Mesenchymal stem cell (in vitro differentiated cells and primary cell): ENCODE measurements at places on chromosomes 11 and 22.

GRCh38 chr22:45787759-45788158 is 116.1 kb downstream of the ATXN10 start:
- peak overlapping the region; percentile 43 for H3K27ac ChIP-seq
- peaks cover 27% of the 10 kb centered on the region for H3K4me1 ChIP-seq
- no peak overlapping the region for H3K4me3 ChIP-seq

- DNase-seq: peak; percentile 80
- no peaks in the 10 kb centered on the region for H3K27me3 ChIP-seq
- H3K36me3 ChIP-seq: peaks cover 68% of the 10 kb centered on the region
- H3K4me1 ChIP-seq: peaks cover 5% of the 10 kb centered on the region
- no peak overlapping the region for H3K4me3 ChIP-seq
- no peak overlapping the region for H3K27ac ChIP-seq
Measured at GRCh38 chr11:19951558-19952115, 208.6 kb downstream of the DBX1 start.

GRCh38 chr11:77589521-77590193 is at the start of gene AQP11:
Gene AQP11, plus strand, starts transcription at chr11:77589953. Its CDS starts 40 bp downstream, at chr11:77589993.
- H3K27ac ChIP-seq: peak within 1 kb of the TSS; percentile 33
- peaks cover 9% of the 10 kb centered on the region for H3K4me1 ChIP-seq
- peak within 1 kb of the TSS; percentile 59 for H3K4me3 ChIP-seq
- H3K27me3 ChIP-seq: no peaks in the 10 kb centered on the region
- no peaks in the 10 kb centered on the region for H3K36me3 ChIP-seq
- peak; percentile 88 for DNase-seq

DNA sequence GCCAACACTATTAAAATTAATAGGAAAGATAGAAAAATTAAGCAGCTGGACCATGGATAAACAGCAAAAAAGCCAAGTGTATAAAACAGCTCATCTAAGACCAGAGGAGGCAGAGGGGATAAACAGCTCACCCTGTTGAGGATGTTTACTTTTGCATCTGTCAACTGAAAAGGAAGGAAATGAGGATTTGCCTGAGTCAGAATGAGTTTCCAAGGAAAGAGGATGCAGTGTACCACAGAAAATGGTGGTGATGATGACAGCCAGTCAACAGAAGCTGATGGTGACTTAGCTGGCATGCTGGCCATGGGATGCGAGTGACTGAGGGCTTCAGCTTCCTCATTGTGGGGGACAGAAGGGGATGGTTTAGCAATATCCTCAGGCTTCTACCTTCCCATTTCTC is 183.5 kb downstream of the KIRREL3 start:
- no peak overlapping the region for H3K4me3 ChIP-seq
- no peaks in the 10 kb centered on the region for H3K27me3 ChIP-seq
- peak overlapping the region; percentile 44 for H3K27ac ChIP-seq
- no peaks in the 10 kb centered on the region for H3K36me3 ChIP-seq
- peaks cover 7% of the 10 kb centered on the region for H3K4me1 ChIP-seq

DNA sequence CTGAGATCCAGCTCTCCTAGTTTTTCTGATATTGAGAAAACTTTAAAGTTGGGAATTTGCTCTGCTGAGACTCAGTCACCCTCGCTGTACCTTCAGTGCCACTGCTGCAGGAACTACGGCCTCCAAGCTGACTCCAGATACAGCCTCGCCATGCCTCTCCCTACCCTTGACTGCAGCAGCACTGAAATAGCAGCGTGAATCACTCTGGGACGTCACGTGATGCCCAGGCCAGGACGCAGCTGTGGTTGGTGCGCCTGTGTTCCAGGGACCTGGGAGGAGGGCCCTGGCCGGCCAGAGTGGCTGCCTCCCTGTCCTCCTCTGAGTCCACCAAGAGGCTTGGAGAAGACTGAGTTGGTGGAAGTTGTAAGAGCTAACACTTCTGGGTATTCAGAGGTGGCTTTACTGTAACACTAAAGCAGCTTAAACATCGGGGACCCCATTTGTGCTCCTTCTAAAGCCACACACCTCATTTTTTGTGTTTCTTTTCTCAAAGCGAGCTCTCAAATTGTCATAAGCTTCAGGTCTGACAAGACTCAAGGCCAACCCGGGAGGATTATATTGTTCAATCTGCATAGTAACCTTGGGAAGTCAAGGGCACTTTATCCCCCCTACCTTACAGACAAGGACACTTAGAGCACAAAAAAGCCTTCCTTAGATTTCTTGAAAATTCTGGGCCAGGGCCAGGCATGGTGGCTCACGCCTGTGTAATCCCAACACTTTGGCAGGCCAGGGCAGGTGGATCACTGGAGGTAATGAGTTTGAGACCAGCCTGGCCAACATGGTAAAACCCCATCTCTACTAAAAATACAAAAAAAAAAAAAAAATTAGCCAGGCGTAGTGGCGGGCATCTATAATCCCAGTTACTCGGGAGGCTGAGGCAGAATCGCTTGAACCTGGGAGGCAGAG is 4.2 kb upstream of the STIP1 start:
- peaks cover 18% of the 10 kb centered on the region for H3K4me1 ChIP-seq
- peak; percentile 96 for DNase-seq
- no peak overlapping the region for H3K4me3 ChIP-seq
- peaks cover 10% of the 10 kb centered on the region for H3K36me3 ChIP-seq
- peak overlapping the region; percentile 72 for H3K27ac ChIP-seq
- no peaks in the 10 kb centered on the region for H3K27me3 ChIP-seq

- H3K27ac ChIP-seq: no peak overlapping the region
- no peak overlapping the region for H3K4me3 ChIP-seq
Measured at GRCh38 chr11:73155102-73155501, 13.0 kb upstream of the FCHSD2 start.

DNA sequence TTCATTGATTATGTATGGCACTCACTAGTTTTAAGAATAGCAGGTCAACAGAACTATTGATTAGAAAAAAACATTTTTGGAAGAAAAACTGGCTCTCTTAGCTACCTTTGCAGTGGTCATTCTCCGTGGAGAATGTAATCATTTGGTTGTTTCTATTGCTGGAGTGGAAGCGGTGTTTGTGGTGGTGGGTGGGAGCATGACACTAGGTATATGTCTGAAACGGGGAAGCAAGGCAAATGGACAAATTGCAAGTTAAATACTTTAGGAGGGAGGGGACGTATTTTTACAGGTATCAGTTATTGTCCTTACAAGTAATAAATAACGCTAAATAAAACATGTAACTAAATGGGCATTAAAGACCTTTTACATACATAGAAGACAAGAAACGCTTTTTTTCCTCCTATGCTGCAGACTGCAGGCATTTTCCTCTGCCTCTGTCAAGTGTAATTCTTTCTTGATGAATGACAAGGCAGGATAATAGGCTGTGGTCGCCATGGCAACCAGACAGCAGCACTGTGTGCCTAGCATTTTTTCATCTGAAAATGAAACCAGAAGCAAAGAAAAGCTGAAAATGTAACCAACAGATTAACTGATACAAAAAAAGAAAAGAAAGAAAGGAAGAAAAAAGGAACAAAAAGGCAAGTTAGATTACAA is 46.2 kb downstream of the BLID start:
- no peak overlapping the region for H3K4me3 ChIP-seq
- H3K27ac ChIP-seq: no peak overlapping the region
- H3K4me1 ChIP-seq: no peaks in the 10 kb centered on the region
- peaks cover 75% of the 10 kb centered on the region for H3K36me3 ChIP-seq
- peak; percentile 94 for DNase-seq

GRCh38 chr22:20509344-20510047 is 2.1 kb downstream of the MED15 start:
- H3K27me3 ChIP-seq: no peaks in the 10 kb centered on the region
- peaks cover 12% of the 10 kb centered on the region for H3K36me3 ChIP-seq
- no peak overlapping the region for H3K4me3 ChIP-seq
- peak overlapping the region; percentile 94 for H3K27ac ChIP-seq

GRCh38 chr11:68541991-68542390 is 81.4 kb downstream of the PPP6R3 start:
- H3K27me3 ChIP-seq: no peaks in the 10 kb centered on the region
- peak; percentile 11 for DNase-seq
- peaks cover 20% of the 10 kb centered on the region for H3K4me1 ChIP-seq
- no peak overlapping the region for H3K4me3 ChIP-seq
- H3K27ac ChIP-seq: peak overlapping the region; percentile 55
- H3K36me3 ChIP-seq: peaks cover 26% of the 10 kb centered on the region

DNA sequence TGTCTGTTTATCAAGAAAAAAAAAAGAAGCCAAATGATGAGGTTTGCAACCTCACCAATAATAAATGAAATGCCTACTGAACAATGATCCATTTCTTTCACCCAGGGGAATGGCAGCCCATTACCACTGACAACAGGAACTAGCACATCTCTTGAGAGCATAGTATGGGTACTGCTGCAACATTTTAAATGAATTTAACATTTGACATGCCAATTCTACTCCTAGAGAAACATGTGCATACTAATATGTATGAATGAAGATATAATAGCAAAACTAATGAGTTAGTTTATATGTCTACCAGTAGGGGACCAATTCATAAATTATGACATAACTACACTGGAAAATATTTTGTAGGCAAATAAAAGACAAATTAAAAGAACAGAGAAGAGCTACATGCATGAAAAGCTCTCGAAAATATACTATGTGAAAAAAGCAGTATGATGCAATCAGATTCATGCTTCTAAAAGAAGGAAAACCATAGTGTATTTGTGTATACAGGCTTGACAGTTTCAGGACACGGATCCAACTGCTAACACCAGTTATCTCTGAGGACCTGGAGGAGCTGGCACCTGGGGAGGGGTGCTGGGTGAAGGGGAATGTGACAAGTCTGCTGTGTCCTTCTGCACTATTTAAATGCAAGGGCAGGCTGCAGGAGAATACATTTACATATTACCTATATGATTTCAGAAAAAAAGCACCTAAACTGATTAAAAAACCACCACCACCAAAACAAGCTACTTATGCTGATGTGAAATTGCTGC is 6.9 kb downstream of the SMCO4 start:
- H3K27ac ChIP-seq: no peak overlapping the region
- no peaks in the 10 kb centered on the region for H3K27me3 ChIP-seq
- no peak overlapping the region for H3K4me3 ChIP-seq

GRCh38 chr22:21606775-21607174 is 23.0 kb downstream of the YDJC start:
- peaks cover 7% of the 10 kb centered on the region for H3K4me1 ChIP-seq
- no peaks in the 10 kb centered on the region for H3K27me3 ChIP-seq
- no peak overlapping the region for H3K4me3 ChIP-seq
- DNase-seq: no peak

DNA sequence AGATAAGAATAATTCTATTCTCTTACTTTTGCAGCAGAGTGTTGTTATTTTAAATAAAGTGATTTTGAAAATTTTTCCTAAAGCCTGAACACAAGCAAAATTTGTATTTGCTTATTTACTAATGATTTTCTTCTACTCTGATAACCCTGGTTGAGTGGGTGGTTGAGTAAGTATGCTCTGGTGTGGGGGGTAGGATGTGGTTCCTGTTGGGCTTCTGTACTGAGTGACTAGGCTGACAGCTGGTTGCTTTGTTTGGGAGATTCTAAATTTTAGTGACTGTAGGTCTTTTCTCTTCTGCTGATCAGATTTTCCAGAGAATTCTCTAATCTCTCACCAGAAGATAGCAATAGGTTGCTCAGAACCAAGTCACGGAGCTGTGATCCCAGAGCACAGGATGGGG is 61.6 kb downstream of the METTL15 start:
- H3K36me3 ChIP-seq: no peaks in the 10 kb centered on the region
- H3K4me1 ChIP-seq: no peaks in the 10 kb centered on the region
- peak; percentile 18 for DNase-seq
- no peaks in the 10 kb centered on the region for H3K27me3 ChIP-seq
- no peak overlapping the region for H3K27ac ChIP-seq

GRCh38 chr11:46112961-46113607 is 8.2 kb downstream of the PHF21A start:
- H3K36me3 ChIP-seq: no peaks in the 10 kb centered on the region
- peak; percentile 71 for DNase-seq
- H3K4me3 ChIP-seq: no peak overlapping the region
- no peak overlapping the region for H3K27ac ChIP-seq

- no peaks in the 10 kb centered on the region for H3K27me3 ChIP-seq
- no peak for DNase-seq
- H3K4me3 ChIP-seq: no peak overlapping the region
- no peak overlapping the region for H3K27ac ChIP-seq
- H3K4me1 ChIP-seq: peaks cover 40% of the 10 kb centered on the region
Measured at GRCh38 chr22:27798511-27799014, 3.0 kb downstream of the MN1 start.

DNA sequence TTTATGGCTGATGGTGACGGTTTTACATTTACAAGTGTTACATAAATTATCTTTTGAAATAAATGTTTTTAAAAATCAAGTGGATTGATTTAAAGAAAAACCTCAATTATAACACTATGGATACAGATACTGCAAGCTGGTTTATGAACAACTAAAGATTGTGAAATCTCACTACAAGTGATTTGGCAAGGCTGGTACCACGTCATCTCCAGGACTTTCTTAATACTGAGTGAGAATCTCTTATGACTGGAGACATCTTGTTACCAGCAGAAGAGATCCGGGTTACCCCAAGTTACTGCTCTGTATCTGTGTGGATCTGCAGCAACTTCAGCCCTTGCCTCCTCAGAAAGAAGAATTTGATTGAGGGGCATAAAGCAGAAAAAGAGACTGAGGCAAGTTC is 452.9 kb downstream of the MN1 start:
- H3K4me3 ChIP-seq: no peak overlapping the region
- H3K36me3 ChIP-seq: no peaks in the 10 kb centered on the region
- peak; percentile 10 for DNase-seq
- peaks cover 3% of the 10 kb centered on the region for H3K4me1 ChIP-seq
- peaks cover 28% of the 10 kb centered on the region for H3K27me3 ChIP-seq

DNA sequence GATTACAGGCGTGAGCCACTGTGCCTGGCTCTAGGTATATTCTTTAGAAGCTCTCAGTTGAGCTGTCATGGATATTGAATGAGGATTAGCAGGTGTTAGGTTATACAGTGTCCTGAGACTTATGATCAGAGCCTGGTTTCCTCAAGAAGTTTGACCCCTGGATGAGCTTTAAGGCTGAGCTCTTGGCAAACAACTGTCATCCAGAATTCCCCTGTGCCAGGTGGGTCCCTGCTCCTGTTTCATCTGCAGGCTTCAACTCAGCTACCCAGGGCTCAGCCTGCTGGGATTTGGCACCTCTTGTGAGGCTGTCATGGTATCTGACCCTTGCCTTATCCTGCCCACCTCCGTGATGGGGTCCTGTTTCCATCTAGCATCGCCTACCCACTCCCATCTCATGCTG is 24.3 kb downstream of the SERPINH1 start:
- H3K27ac ChIP-seq: no peak overlapping the region
- H3K36me3 ChIP-seq: no peaks in the 10 kb centered on the region
- no peak overlapping the region for H3K4me3 ChIP-seq
- DNase-seq: no peak

DNA sequence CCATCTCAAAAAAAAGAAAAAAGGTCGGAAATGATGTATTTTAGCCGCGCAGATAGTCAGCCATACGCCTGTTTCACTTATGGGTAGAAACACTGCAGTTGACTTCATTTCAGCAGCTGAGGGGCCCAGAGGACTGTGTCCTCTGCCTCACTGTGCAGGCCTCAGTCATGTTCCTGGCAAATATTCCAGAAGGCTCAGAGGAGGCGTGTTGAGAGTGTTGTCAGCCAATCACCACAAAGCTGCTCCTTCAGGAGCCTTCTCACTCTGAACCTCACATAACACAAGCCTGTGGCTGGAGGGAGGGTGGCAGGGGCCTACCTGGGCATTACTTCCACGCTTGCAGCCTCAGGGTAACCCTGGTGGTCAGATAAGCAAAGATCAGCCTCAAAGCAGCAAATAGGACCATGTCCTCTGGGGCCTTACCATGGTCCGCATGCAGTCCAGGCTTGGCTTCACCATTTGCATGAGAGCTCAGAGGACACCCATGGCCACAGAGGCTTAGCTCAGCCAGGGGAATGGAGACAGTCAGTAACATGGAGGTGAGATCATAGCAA is 17.3 kb upstream of the TREH start:
- H3K36me3 ChIP-seq: no peaks in the 10 kb centered on the region
- H3K27me3 ChIP-seq: peaks cover 7% of the 10 kb centered on the region
- no peak overlapping the region for H3K27ac ChIP-seq
- peaks cover 10% of the 10 kb centered on the region for H3K4me1 ChIP-seq
